ENCODE measurements at places on chromosomes 4 and X.

GRCh38 chr4:115850799-115851509 is 737.5 kb upstream of the NDST4 start:
- DNase-seq: no peak

GRCh38 chr4:187128976-187129375 is 405.3 kb upstream of the FAT1 start:
- DNase-seq: no peak

DNA sequence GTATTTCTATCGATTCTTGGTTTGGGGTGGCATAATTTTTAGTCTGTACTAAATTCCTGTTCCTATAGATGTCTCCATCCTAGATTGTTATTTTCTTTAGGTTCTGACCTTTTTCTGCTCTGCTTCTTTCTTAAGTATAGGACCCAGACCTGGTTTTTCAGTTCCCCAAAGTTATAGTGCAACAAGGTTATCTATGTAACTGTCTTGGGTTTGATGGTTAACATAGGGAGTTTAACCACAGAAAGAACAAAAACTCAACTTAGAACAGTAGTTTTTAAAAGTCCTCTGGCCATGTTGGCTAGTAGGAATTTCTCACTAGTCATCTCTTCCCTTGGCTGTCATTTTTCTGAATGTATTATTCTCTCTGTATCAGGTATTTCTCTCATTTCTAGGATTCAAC is 38.8 kb upstream of the MAD2L1 start:
- DNase-seq: no peak

GRCh38 chr4:184500748-184501589 is 26.6 kb upstream of the IRF2 start:
- DNase-seq: no peak

DNA sequence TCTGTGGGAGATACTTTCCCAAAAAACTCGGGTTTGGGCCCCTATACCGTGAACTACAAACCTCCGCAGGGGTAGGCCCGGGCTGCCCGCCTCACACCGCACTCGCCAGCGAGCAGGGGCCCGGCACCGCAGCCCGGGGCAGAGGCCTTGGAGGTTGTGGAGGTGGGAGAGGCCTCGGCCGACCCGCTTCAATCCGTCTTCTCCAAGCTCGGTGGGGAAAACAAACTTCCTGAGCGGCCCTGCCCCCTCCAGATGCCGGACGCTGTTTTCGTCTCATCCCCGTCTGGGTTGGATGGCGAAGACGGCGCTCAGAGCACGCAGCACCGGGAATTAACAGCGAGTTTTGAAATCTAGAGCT is 442 bp upstream of the MCUB start:
- no peak for DNase-seq

DNA sequence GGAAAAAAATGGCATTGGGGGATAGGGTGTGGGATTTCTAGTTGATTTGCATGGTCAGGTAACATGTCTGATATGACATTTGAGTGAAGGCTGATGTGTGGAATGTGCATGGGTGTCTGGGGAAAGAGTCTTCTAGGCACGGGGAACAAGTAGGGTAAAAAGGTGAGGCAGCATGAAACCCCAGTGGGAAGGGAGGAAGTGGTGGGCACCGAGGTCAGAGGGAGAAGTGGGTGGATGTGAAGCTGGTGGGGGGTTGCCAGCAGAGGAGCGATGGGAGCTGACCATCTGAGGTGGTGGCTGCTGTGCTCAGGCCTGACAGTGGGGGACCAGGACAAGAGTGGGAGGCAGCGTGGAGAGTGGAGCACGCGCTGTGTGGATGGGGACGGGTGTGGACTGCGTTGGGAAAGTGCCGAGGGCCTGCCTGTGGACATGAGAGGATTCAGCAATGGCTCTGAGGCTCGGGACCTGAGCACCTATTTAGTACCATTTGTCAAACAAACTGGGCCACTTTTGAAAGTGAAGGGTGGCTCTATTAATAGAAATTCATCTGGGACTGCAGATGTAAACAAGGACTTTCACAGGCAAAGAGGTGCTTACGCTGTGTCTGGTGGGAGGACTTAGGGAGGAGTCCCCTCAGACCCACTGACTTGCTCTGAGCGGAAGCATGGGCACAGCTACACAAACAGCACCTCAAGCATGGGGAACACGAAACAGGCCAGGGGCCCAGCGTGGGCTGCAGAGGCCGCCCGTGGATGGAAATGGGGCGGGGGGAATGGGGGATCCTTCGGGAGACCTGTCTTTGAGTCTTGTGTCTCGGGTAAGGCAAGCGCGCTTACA is 16.7 kb upstream of the S100P start:
- DNase-seq: no peak

GRCh38 chrX:12497832-12498591 is 293.2 kb upstream of the PRPS2 start:
- no peak for DNase-seq

- no peak for DNase-seq
These were observed 84.1 kb downstream of the DGKK start for GRCh38 chrX:50386520-50386919.

DNA sequence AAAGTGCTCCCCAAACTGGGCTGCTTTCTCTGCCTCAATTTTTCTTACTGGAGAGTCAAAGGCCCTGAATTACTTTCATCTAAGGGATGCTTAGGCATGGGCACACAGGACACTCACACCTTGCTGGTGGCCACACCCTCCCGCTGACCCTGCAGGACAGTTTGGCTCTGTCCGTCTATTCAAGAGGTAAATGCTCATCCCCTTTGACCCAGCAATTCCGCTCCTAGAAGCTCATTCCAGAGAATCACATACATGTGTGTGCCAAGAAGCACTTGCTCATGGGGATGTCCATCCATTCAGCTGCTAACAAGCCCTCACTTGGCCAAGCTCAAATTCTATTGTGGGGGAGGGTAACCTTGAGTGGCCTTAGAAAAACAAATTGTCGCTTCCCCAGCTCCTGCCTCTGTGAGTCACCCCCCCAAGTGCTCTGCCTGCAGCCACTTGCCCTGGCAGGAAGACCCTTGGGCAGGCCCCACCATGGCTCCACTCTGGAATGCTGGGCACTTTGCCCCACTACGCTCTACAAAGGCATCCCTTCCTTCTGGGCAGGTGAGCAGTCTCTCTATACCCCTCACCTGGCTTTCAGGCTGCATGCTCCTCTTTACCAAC is 54.5 kb downstream of the HTRA3 start:
- no peak for DNase-seq

DNA sequence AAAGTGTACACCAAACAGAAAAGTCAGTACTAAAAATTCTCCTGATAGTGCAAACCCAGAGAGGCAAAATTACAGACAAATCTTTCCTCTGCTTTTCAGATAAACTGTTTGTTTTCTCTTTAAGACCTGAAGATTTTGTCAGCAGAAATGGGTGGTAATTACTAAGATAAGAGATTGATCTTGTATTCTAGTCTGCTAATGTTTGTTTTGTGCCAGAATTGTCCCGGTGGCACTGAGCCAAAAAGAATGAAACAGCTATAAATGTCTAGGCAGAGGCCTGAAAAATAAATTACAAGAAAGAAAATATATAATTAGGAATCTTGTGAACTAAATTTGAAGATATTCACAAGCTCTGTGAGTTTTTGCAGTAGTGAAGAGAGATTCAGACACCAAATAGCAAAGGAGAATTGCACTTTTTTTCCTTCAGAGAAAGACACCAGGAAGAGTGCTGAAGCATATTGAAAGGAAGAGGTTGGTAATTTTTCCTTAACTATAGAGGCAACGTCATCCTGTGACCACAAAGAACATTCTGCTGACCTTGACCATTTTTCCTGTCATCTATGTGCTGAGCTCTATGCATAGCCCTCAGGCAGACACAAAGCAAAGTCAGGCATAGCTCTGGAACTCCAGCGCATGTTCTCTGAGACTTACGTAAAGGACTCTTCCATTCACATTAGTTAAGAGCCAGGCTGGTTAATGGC is 314.5 kb upstream of the RASGEF1B start:
- DNase-seq: no peak

DNA sequence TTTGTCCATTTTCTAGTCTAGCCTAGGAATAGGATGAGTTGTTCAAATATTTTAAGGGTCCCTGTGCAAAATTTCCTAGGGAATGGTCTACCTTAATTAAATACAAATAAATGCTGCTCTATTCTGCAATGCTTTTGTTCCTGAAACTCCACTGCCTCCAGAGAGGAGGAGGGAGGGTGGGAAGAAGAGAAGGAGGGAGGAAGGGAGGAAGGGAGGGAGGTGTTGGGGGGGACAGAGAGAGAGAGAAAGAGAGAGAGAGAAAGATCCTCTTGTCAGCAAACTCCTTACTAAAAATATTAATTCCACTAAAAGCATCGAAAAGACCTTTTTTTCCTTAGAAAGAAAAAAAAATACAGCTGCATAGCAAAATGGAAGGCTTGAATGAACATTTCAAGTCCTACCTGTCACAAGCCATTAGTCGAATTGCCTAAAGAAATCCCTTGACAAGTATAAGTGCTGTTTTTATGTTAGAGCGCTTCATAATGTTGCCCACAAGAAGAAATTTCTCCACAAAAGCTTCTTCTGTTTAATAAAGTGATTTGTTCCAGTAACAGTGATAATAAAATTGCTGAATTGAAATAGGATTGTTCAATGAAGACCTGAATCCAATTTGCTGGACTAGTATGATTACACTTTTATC is 106.0 kb downstream of the NKX6-1 start:
- no peak for DNase-seq

DNA sequence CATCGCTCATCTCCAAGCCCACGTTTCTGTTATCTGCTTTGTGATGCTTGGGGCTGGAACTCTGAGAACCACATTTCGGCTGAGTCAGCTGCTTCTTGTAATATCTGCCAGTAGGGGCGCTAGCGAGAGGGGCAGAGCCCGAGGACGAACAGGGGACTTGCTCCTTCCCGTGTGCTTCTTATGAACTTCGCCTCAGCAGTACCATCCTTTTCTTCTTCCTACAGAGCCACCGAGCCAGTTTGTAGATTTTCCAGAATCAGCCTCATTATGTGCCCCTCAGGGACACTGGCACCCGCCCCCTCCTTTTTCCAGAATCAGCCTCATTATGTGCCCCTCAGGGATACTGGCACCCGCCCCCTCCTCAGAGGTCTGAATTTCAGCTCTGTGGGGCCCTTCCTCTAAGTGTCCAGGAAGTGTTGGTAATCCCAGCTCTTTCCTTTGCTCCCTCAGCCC is 441.7 kb upstream of the RASGEF1B start:
- DNase-seq: no peak

GRCh38 chr4:32745351-32745750 is 2025.2 kb downstream of the PCDH7 start:
- DNase-seq: no peak

GRCh38 chr4:51831133-51831532 is 11.8 kb upstream of the DCUN1D4 start:
- peak; percentile 16 for DNase-seq

DNA sequence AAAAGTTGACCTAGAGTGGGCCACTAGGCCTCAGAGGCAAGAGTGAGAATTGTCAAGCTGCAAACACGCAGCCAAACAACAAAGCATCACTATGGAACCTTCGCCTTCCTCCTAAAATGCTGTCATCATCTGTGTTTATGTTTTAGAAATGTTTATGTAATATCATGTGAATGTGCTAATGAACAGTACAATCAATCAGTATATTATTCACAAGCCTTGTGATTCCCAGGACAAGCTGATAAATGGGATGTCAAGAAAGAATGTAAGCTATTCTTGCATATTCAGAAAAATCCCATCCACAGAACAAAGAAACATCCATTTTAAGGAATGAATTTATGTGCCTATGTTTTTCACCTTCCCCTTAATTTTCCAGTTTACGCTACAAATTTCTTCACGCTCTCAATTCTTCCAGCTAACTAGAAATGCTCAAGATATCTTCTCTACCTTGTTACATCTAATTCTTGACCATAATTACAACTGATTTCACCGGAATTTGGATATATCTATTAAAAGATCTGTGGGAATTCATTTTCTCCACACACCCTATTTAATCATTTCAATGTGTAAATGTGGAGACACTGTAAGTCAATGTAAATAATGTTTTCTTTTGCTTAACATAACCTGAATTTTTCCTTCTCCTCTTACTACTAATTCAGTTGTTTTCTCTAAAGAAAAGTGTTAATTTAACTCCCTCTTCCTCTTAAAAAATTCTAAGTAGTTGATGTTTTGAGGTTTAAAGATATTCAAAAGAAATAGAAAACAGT is 65.5 kb downstream of the LEF1 start:
- no peak for DNase-seq

DNA sequence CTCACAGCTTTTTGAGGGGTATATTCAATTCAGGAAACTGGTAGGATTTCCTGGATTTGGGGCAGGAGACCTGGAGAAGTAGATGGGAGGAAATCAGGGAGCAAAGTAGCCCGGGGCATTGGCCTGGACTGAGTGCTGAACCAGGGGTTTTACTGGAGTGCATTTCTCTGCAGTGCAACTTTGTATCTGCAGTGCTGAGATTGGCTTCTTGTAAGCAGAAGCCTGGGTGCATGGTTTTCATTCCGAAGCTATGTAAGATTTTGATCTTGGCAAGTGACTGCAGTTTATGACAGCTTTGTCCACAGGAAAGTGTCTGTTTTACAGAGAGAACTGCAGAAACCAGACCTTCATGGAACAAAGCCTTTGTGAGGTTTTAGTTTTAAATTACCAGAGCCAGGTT is 158.3 kb downstream of the SPCS3 start:
- no peak for DNase-seq

- DNase-seq: no peak
These were observed 223.9 kb downstream of the CAMK2D start for GRCh38 chr4:113537628-113538027.

DNA sequence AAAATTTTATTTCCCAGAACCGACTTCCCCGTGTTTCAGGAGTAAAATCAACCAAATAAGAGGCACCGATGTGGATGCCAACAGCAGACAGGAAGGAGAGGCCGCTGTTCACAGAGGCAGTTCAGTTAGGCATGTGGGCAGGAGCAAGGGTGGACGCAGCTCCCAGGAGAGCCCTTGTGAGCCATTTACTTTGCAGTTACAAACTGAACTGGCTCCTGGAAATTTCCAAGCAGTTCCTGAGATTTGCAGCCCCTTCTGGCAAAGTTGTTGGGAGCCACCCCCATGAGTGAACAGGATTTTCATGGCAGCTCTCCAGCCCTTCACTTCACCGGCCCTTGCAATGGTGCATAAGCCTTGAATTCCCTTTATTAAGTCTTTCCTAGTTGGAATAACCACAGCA is 189.1 kb downstream of the AFAP1 start:
- no peak for DNase-seq
